ENCODE measurements at places on chromosomes 11 and 22.

DNA sequence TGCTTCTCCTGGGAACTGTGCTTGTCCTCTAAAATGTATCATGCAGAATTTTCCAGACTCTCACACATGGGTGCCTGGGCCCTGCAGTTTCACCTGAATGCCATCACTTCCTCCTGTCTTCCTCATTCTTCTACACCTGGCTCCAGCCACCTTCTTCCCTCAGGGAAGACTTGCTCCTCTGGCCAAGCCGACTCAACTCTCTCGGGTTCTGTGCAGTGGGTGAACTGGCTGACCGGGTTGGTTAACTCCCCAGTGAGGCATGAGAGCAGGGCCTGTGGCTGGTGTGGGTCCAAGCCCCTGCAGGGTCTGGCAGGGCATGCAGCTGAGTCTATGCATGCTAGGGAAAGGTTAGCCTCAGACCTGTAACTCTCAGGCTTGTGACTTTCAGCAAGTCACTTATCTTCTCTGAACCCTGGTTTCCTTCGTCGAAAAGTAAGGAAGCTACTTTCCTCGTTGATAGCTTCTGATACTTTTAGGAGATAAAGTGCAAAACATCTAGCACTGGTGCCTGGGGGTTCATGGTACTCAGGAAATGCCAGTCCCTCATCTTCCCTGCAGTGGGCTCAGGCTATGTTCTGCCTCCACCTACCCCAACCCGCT, 11.9 kb downstream of the CD82 start:
- DNase-seq, result no peak

DNA sequence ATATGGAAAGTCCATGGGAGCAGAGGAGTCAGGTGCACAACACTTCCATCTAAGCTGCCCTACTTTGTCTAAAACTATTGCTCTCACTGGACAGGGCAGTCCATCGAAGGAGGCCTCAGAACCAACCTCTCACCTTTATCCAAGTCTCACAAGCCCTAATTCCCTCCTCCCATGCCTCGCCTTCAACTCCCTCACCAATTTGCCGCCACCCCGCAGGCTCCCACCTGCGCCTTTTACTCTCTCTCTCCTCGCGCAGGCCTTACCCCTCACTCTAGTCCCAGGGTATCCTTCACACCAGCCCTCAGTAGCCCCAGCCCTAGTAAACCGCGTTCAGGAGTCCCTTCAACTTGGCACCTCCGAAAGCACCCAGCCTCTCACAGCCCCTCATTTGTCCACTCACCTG, 451 bp downstream of the FHIP1B start:
- no peak for DNase-seq

DNA sequence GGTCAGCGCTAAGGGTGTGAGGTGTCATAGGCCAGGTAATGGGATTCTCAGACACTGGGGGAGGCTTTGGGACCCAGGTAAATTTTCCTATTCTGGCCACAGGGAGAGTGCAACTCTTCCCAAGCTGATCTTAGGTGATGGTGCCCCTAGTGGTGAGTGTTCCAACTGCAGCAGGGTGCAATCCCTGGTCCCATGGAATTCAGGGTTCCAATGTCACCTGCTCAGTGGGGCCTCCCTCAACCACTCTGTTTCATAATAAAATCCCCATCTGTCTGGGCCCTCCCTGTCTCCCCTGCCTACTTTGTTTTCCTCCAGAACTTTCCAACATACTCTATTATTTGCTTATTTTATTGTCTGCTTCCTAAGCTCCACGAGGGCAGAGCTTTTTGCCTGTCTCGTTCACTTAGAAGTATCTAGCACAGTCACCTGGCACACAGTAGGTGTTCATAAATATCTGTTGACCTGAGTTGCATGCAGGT, 2.9 kb upstream of the SGSM1 start:
- peak; percentile 16 for DNase-seq

- DNase-seq, result no peak
Measured at GRCh38 chr11:2655016-2655719, 44.6 kb downstream of the KCNQ1OT1 start.

- no peak for DNase-seq
Measured at GRCh38 chr11:134126217-134126822, 57.4 kb downstream of the JAM3 start.
